Suppressor macrophage (primary cell): ENCODE measurements at places on chromosomes 12 and 14.
A peak's percentile ranks its signal among the peaks of the same experiment; 100 is the strongest.

DNA sequence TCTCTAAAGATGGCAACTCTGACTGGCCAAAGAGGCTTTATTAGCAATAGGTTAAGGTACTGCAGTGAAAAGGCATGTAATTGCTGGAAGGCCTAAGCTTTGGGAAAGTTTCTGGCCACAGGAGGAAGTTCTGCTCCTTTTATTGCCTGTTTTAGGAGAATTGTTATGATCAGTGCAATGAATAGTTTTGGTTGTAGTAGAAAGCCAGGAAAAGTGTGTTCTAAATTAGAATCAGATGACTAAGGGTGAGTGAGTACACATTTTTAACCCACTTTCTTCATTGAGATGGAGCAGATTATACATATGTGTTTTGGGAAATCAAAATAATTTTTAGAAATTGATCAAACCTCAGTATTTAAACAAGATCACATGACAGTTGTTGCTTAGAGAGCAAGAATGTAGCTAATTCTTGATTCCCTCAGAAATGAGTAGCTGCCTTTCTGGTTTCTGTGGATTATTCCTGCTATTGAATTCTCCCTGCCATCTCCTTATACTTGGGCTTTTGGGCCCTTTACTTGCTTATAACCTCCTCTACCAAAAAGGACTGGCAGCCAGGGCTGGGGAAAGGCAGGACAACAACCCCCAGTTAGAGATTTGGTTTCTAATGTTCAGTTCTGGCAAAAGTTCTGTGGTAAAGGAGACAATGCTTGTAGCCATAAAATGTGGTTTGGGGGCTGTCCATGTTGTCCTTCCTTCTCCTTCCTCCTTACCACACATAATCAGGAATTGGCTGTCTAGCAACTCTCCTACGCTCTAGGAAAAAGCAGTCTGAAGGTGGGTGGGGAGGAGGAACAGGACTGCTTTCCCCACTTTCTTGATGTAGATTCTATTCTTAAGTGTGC is 217.1 kb downstream of the SLC38A4 start:
- DNase-seq = peak; percentile 35

DNA sequence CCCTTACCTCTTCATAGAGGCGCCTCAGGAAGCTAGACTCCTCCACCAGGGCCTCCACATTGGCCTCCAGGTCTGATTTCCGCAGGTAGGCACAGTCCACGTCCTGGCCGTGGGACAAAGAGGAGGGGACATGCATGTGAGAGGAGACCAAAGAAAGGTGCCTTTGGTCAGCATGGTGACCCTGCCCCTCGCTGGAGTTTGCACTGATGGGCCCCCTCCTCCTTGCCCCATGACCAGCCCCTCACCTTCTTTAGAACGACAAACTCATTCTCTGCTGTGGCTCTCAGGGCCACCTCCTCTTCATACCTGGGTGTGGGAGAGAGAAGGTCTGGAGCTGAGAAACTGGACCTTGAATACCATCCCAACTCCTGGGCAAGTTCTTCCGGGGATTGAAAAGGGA is 3.2 kb downstream of the KRT85 start:
- DNase-seq = no peak

- no peak for DNase-seq
Observed at GRCh38 chr12:26112703-26113147, 12.1 kb downstream of the BHLHE41 start.

DNA sequence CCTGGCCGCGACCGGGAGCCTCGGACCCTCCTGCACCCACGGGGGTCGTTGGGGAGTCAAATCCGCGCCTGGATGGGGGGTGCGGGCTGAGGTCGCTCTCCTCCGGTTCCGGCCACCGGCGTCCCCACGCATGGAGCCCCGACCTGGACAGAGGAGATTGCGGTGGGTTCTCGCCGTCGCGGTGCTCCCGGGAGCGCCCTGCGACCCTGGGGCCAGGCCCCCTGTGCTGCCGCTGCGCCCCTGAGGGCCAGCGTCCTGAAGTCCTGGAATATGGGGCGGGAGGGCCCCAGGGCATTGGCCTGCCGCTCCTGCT is 345 bp downstream of the ASPG start:
- no peak for DNase-seq

DNA sequence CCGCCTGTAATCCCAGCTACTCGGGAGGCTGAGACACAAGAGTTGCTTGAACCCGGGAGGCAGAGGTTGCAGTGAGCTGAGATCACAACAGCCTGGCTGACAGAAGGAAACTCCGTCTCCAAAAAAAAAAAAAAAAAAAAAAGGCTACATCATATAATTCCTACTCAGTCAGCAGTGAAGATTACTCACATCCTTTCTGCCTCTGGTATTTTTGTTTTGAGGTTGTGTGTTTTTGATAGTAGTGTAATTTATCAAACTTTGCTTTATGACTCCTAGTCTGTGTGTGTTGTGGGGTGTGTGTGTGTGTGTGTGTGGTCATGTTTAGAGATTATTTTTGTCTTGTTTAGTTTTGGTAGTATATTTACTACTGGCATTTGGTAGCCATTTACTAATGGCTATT is 29.8 kb upstream of the DLGAP5 start:
- DNase-seq = no peak

DNA sequence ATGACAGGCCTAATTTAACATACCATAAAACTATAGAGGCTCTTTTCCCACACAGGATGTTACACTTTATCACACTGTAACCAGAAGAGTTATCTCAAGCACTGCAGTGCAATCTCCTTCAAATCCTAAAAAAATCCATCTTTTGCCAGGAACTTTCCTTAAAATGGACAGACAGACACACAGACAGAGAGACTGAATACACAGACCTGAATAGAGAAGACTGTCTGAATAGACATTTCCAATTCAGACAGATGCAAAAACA is 6.5 kb downstream of the CORO1C start:
- DNase-seq = no peak
